ENCODE measurements at places on chromosomes 11 and 22. TPM values are rescaled to one million over a fixed set of nuclear protein-coding genes. Genes with fewer than 3 reads are reported as not detected.
A peak's percentile ranks its signal among the peaks of the same experiment; 100 is the strongest.

DNA sequence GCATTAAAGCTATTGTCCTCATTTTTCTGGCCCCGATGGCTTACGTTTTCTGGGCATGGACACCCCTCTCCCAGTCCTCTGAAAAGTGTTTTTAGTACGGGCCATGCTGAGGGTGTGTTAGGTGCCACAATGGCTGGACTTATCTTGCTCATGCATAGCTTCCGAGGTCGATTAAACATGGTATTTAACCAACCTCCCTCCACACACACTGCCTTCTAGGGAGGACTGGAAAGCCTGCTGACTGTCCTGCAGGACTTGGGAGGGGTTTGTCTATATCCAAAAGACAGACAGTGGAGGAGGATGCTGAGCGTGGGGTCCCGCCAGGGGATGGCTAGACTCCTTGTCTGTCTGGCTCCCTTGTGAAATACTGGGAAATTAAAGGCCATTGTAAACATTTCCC, 95.3 kb downstream of the FBXO7 start:
- no peak for DNase-seq

DNA sequence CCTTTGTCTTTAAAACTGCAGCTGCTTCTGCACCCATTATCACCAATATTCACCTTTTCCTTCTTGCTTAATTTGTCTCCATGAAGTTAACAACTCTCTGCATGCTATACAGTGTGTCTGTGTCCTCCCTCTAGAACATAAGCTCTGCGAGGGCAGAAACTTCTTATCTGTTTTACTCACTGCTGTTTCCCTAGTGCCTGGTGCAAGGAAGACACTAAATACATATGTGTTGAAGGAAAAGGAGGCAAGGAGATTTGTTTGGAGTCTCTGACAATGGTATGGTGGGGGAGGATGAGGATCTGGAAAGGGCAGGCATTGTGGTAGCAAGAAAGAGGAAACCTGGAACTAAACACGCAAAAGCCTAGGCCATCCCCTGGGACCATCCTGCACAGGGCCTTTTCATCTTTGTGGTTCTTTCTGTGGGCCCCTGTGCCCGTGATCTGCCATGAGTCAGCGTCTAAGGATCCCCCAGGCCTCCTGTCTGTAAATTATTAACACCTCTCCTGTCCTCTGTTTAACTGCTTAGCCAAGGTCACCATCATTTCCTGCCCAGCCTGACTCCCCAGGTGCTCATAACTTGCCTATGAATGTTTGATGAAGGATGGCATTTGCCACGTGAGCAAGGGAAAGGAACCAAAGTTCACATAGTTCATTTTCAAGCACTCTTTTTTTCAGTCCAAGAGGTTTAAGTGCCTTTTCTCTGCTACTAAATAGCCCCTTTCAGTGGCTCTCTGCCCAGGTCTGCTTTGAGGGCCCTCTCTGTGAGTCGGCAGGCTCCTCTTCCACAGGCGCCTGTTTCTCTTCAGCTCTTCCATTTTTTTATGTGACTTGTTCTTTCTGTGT, 131.1 kb downstream of the RASSF10 start:
- DNase-seq = no peak

VSIG2 gene
- total RNA-seq = not detected

- DNase-seq = no peak
Observed at GRCh38 chr11:131423688-131424087, 53.3 kb downstream of the NTM start.

- DNase-seq = no peak
Observed at GRCh38 chr11:72229336-72229924, 4.9 kb downstream of the INPPL1 start.

TRPC6 gene
- not detected for total RNA-seq

FOLR1 gene
- not detected for total RNA-seq

JOSD1 gene
- total RNA-seq = 84.9 TPM

DNA sequence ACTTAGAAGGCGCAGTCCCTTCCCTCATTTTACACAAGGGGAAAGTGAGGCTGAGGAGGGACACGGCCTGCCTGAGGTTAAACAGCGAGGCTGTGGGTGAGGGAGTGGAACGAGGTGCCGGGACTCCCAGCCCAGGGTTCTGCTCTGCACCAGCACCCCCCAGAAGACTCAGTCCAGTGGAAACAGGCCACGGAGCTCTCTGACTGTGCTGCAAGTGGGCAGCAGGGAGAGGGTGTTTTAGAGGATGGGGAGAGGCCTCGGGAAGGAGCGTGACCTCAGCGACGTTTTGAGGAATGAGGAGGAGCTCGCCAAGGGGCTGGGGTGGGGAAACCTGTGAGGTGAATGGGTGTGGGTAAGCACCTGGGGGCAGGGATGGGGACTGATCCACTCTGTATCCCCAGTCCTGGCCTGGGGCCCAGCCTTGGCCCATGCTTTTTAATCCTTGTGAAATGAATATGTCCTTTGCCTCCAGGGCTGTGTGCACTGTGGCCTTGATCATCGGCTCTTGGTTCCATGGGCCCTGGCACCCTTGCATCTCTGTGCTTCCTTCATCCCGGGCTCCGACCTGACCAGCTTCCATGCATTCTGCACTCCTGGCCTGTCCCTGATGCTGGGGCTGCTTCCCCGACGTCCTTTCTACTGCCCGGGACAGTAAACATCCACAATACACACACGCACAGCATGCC, 44.2 kb downstream of the SHISAL1 start:
- no peak for DNase-seq

- peak; percentile 67 for DNase-seq
Observed at GRCh38 chr11:123654566-123655081, at the start of gene SCN3B. Gene SCN3B (minus strand): TSS chr11:123654624. CDS start chr11:123653801, 823 bp downstream.

OSBPL5 gene
- 85.7 TPM for total RNA-seq

GRCh38 chr22:22037740-22038139, 55.2 kb upstream of the TOP3B start:
- no peak for DNase-seq

MMP10 gene
- 0.75 TPM for total RNA-seq

DNA sequence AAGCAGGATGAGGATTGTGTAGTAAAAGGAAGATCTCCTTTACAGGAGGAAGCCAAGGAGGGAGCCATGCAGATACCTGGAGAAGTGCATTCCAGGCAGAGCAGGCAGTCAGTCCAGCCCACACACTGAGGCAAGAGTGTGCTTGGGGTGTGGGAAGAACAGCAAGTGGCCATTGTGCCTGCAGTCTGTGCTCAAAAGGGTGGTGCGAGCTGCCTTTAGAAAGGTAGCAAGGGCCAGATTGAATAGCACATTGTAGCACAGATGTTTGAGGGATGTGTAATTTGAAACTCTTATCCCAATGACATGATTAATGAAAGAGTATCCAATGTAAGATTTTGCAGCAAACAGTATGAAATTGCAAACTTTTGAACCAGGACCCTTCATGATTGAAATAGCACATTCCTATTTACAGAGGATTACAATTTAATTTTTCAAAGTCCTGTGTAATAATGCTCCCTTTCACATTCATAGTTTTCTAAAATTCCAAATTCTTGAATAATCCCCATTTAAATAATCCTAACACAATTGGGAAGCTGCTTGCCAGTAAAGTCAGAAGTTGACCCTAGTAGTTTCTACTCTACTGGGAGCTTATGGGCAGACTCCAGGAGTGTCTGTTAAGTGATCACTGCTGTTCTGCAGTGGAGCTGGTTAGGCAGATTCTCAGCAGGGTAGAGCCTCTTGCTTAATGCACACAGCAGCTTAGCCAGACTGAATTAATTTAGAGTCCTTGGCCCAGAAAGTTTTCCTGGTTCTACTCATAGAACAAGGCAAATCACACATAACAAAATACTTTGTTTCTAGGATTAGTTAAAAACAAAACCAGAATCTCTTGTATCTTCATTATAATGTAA, 78.1 kb downstream of the CYB5R2 start:
- DNase-seq = no peak

DNA sequence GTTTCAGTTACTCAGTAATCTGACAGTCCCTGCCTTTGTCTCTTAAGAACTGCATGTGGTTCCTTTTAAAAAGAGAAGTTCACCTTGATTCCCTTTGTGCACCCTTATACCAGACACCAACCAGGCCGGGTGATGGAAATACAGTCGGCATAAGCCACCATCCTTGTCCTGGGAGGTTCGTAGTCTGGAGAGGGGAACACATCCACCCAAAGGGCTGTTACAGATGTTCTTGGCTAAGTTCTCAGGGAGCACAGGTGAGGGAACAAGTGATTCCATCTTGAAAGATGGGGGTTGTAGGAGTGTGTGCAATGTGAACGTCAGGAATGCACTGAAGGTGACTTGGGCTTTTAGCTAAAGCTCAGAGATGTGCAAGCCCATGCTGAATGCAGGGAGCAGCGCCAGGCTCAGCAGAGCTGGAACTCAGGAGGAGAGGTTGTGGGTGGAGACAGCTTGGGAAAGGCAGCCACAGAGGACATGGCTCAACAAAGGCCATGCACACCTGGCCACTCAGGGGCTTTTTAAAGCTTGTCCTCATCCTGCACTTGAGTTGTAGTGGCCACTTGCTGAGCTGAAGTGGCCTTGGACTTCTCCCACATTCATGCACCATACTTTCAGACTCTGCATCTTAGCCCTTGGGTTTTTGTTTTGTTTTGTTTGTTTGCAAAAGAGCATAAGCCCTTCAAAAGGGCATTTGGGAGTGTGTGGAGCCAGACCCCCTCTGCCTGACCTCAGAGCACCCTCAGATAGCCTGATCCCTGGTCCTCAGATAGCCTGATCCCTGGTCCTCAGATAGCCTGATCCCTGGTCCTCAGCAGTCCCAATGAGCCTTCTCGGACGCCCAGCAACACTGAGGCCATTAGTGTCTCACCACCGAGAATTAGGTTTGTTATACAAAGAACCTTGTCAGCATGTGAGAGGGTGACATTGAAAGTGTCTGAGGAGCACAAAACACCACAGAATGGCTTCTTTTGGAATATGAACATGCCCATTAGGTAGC, 12.7 kb upstream of the TMA7B start:
- DNase-seq = no peak

GLYAT gene
- total RNA-seq = not detected

DNA sequence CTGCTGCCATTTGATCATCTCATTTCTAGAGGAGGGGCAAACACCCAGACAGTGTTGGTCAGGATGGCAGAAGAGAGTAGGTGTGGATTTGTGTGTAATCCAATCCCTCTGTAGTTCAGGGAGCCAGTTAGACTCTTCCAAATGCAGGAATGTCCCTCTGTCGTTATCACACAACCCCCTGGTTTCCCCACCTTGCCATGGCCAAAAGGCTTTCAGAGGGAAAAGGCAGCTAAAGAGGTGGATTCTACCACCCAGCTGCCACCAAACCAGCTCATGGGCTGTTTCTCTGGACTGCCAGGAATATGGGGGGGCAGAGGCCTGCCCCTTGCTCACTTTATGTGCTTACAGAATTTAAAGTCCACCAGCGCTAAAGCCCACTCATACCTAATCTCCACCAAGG, 18.1 kb downstream of the TSKU start:
- DNase-seq = no peak

- DNase-seq = no peak
Observed at GRCh38 chr11:1037506-1038055, 1.1 kb upstream of the MUC6 start.

- no peak for DNase-seq
Observed at GRCh38 chr11:67285541-67286498, 3.3 kb upstream of the ANKRD13D start.

GRCh38 chr22:48943567-48944432, 883.9 kb downstream of the BRD1 start:
- no peak for DNase-seq

ISX gene
- total RNA-seq = not detected

DNA sequence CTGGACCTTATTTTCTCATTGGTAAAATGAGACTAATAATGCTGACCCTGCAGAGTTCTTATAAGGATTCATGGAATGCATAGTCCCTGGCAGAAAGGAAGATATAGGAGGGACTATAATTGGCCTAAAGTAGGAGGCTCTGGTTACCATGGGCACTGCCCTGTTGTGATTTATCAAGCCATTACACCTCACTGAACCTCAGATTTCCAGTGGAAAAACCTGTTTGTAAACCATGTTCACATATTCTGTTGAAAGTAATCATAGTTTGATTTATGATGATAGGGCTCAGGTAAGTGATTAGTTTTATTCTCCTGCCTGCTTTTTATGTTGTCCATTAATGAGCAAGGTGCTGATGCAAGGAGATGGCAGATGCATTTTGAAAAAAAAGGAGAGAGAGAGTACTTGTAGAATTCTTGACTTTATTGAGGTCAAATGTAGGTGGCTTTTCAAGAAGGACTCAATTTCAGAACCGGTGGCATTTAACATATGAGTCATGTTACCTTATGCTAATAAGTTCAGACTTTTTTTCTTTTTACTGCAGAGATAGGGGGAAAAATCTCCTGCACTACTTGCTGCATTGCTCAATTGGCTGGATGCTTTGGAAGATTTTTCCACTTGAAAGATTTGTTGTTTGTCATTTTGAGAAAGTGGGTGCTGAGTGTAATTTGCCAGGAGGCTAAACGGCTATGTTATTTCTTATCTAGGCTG, 14.6 kb downstream of the NF2 start:
- DNase-seq = peak; percentile 32

DNA sequence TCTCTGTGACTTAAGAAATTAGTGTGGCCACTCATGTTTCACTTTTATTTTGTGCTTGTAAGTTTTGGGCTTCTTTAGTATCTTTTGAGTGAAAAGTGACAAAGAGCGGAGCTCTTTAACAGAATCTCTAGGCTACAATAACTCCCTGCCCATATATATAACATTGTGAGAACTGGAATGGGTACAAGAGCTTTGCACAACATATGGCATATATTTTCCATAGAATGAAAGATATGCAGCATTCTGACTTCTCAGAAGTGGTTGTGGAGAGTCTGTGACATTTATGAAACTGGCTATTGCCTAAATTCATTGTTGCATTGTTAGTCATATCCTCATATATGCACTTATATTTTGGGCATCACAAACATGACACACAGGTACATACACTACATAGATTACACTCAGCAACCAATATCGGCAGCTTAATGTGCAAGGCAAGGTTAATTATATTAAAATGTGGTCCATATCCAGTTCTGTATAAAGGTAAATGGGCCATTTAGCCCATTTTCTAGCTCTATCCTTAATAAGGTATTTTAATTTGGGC, 1148.2 kb downstream of the FAM181B start:
- no peak for DNase-seq

YAP1 gene
- total RNA-seq = 158 TPM

DNA sequence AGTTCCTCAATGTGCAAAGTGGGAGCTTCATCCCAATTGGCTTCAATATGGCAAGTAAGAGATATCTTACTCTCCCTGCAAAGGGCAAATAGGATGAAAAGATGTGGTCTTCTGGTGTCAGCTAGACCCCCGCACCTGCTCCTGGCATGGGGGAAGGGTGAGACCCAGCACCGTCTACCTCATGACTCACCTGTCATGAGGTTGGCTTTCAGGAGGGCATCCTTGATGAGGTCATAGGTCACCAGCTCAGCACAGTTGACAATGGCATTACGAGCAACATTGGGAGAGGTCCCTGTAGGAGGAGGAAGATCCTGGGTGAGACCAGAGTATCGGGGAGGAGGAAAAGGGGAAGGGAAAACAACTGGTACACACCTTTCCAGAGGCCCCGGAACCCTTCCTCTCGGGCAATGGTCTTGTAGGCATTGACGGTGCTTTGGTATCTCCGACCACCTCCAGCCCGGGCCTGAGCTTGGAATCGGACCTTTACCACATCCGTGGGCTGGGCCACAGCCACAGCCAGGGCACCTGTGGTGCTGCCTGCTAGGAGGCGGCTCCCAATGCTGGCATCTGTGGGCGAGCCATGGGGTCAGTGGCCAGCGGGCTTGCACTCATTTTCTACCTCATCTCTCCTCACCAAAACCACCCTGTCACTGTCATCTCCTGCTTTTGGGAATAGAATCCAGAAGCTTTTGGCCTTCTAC, 6.0 kb downstream of the UCP2 start:
- no peak for DNase-seq
